ENCODE measurements at places on chromosomes 6 and 20. TPM values are rescaled to one million over a fixed set of nuclear protein-coding genes. Genes with fewer than 3 reads are reported as not detected.

The ADGB gene
- total RNA-seq, result not detected

DNA sequence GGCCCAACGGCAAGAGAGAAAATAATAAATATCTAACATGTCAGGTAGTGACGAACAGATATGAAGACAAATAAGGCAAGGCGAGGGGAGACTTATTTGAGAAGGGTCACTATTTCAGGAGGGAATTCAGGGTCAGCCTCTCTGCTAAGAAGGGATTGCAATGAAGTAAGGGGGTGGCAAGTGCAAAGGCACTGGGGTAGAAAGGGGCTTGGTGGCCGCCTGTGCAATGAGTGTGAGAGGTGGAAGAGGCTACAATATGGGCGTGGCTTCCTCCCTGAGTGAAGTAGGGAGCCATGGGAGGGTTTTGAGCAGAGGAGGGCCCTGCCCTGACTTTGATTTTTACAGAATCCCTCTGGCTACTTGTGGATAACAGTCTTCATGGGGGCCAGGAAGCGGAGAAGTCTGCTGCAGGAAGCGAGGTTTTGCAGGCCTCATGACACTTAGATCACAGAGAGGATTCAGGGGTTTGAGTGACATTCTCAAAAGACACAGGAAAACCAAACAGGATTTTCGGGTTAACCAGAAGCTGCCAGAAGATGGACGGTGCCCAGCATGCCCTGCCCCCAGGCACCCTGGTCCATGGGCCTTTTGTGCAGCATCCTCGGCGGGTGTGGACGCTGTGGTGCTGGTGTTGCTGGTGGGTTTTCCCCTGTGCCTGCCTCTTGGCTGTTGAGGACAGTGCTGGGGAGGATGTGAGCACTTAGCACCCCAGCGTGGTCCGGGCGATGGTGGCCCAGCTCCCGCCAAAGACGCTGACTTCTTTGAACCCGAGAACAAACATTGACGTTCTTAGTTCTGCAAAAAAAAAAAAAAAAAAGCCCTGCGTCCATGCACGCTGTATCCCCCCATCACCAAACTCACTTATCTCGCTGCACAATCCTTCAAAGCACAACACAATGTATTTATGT lies 124.2 kb upstream of the PTPN1 start:
- DNase-seq, result peak; percentile 87

The SAMD3 gene
- 413 TPM for total RNA-seq

The NFATC2 gene
- total RNA-seq, result 141 TPM

GRCh38 chr6:150631283-150631983 lies 31.7 kb downstream of the PLEKHG1 start:
- DNase-seq, result peak; percentile 25

DNA sequence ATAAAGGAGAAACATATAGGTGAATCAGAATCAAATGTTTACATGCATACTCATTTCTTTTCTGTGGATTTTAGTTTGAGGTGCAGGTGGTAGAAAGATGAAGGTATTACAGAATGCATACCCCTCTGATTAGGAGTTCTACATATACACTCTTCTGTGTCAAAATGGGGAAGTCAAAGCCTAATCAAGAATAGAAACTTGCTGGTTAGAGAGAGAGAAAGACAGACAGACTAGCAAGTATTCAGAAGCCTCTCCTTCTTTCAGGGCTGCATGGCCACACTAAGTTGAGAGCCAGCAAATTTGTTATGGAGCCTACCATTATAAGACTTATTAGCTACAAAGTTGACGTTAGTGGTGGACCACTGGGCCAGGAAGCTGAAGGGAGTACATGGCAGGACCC lies 358.3 kb upstream of the EYS start:
- no peak for DNase-seq

- DNase-seq, result peak; percentile 62
Measured at GRCh38 chr20:53693262-53693871, 99.7 kb upstream of the ZNF217 start.

DNA sequence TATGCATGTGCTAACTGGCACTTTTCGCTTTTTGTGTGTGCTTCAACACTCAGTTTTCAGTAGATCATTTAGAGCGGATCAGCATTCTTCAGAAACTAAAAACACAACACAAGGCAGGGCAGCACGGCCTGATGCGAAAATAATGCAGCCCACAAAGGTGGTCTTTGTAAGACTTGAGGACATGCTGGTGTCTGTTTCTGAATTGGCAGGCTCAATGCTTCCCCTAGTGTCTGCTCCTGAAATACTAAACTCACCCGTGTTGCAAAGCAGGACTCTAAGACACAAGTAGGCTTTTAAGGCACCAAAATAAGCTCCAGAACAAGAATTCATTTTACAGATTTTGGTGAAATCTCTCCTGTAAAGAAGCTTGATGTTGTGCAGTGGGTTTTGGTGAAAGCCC lies 676.5 kb downstream of the TENT5A start:
- DNase-seq, result no peak

DNA sequence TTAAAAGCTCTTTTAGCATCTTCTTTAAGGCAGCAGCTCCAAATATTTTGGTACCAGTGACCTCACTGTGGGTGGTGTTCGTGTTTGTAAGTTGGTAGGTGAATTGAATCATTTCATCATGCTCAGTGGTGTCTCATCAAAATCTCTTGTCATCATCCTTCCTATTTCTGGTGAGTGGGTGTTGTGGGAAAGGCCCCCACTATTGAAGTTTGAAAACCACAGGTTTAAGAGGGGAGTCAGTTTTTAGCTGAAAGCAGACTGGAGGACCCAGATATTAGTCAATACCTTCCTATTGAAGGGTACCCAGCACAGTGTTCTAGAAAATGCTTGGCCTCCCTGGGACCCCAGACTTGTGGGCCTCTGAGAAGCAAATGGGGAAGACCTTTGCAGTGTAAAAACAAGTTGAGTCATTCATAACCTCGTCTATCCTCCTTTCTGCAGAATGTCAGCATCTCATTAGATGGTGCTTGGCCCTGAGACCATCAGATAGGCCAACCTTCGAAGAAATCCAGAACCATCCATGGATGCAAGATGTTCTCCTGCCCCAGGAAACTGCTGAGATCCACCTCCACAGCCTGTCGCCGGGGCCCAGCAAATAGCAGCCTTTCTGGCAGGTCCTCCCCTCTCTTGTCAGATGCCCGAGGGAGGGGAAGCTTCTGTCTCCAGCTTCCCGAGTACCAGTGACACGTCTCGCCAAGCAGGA lies 3.7 kb downstream of the PIM1 start:
- DNase-seq, result no peak

DNA sequence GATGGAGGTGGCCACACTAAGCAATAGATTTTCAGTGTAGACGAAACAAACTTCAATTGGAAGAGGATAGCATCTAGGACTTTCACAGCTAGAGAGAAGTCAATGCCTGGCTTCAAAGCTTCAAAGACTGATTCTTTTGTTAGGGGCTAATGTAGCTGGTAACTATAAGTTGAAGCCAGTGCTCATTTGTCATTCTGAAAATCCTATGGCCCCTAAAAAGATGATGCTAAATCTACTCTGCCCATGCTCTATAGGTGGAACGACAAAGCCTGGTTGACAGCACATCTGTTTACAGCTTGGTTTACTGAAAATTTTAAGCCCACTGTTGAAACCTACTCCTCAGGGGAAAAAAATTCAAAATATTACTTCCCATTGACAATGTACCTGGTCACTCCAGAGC lies 226.7 kb downstream of the BCAS1 start:
- DNase-seq, result no peak

DNA sequence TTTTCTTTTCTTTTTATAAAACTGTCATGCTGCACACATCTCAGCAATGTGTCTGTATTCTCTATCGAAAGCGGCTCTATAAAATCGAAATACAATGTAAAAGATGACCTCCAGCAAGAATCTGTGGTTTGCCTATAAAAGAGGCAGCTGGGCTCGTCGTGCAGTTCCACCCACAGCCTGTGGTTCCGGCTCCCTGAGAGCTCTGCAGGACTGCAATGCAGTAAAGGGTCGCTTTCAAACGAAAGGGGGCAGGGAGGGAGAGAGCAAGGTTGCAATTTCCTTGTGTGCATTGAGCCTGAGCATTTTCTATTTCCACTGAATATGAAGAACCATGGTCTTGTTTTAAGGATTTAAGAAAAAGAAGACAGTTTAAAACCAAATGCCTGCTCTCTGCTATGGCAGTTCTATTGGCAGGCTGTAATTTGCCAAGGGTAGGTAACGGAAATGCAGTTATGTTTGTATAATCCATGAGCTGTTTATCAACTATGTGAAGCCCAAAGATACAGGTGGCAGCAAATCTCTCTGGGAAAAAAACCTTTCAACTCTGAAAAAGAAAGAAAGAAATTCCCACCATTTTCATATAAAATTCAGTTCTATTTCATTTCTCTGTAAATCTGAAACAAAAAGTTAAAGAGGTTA lies 236.5 kb downstream of the HACE1 start:
- DNase-seq, result no peak
